Right ventricle myocardium superior (tissue), 1 donor: ENCODE measurements at places on chromosomes 13 and 19. TPM values are rescaled to one million over a fixed set of nuclear protein-coding genes. Genes with fewer than 3 reads are reported as not detected.

Gene NBEA
- 19.1 TPM for total RNA-seq

DNA sequence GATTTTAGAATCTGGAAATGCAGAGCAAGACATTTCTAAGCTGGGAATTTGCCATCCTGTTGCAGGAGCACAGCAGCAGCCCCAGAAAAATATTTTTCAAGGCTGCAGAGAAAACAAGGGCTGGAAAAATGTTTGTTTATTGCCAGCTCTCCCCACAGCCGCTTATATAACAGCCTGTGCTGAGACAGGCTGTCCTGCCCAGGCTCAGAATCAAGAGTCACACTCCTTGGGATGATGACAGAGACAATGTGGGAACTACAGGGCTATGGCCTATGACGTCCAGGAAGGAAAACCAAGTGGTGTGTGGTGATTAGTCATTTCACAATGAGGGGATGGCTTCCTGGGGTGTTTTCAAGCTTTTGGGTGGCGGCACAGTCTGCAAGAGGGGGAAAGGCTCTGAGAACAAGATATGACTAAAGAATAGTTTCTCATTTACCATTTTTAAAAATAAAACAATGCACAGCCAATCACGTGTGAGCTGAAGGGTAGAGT is 136.3 kb upstream of the SERP2 start:
- DNase-seq: peak; percentile 66

GRCh38 chr13:102799426-102800144 is 666 bp downstream of the BIVM start:
- DNase-seq: peak; percentile 65

DNA sequence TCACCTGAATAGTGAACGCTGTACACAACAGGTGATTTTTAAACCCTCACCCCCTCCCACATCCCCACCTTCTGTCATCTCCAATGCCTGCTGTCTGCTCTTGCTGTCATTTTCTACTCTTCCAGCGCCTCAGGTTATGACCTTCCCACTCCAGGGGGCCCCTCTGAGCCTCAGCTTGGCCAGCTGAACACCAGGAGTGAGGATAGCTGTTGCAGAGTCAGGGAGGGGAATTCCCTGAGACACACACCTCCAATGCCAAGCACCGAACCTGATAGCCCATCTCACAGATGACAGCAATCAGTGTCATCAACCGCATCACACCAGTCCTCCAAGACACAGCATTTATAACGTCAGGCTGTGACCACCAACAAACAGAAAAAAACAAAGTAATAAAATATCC is 193.5 kb downstream of the ZNF536 start:
- DNase-seq: no peak
